ENCODE measurements at places on chromosomes 13 and 19.

GRCh38 chr13:20053016-20053415, 94.5 kb downstream of the ZMYM2 start:
- DNase-seq: no peak

- DNase-seq: no peak
These were observed 2.9 kb upstream of the PCDH8 start for GRCh38 chr13:52851137-52851962.

- no peak for DNase-seq
These were observed 7.9 kb downstream of the SIPA1L3 start for GRCh38 chr19:37914908-37915307.

DNA sequence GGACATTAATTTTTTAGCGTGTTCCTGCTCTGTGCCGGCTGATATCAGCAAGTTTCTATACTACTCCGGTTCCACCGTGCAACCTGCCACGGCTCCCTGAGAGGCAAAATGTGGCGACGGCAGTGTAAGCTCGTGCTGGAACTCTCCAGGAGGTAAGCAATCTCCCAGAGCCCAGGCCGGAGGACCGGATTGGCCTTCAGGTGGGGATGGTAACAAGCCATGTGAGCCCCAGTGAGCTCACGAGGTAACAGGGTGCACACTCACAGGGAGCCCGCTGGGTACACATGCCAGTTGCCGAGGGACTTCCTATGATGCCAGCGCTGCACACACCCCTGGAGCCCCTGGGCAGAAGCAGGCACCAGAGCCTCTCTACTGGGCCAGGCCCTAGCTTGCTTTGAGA, 38.5 kb downstream of the NAXD start:
- DNase-seq: no peak

DNA sequence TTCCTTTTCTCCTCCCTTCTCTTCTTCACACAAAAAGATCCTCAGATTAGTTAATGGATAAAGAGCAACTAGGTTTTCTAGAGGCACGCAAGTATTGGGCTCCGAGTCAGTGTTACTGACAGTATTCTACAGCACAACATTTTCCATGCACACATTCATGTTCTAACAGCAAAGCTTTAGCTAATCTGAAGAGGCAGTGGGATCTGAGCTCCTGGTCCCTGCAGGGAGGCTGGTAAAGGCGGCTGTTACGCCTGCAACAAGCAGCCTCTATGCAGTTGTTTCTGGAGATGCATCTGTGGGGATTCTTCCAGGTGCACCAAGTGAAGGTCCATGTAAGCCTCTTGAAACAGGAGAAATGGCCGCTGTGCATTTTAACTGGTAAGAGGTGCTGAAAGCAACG, 143.8 kb downstream of the EFNB2 start:
- DNase-seq: no peak

DNA sequence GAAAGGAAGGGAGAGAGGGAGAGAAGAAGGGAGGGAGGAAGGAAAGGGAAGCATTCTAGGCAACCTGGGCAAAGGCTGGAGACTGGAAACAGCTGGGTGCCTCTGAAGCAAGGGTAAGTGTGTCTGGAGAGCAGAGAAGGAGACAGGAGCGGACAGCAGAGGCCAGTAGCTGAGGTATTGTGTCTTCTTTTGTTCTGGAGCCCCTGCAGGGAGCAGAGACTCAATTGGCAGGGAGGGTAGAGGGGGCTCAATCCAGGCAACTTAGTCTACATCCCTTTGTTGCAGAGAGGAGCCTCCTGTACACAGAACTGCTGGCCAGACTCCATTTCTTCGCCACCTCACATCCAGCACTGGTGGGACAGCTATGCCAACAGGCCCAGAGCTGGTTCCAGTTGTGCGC, 53.2 kb downstream of the NWD1 start:
- DNase-seq: no peak

- no peak for DNase-seq
These were observed 7.2 kb upstream of the DNAJC15 start for GRCh38 chr13:43016226-43016625.

GRCh38 chr19:17105556-17105955, 30.0 kb downstream of the MYO9B start:
- DNase-seq: no peak

- DNase-seq: no peak
These were observed 111.9 kb downstream of the EFNB2 start for GRCh38 chr13:106423530-106423929.

GRCh38 chr19:16361926-16362325, 37.3 kb downstream of the KLF2 start:
- DNase-seq: no peak

- DNase-seq: no peak
These were observed 763.1 kb upstream of the SLITRK1 start for GRCh38 chr13:84645196-84646012.

DNA sequence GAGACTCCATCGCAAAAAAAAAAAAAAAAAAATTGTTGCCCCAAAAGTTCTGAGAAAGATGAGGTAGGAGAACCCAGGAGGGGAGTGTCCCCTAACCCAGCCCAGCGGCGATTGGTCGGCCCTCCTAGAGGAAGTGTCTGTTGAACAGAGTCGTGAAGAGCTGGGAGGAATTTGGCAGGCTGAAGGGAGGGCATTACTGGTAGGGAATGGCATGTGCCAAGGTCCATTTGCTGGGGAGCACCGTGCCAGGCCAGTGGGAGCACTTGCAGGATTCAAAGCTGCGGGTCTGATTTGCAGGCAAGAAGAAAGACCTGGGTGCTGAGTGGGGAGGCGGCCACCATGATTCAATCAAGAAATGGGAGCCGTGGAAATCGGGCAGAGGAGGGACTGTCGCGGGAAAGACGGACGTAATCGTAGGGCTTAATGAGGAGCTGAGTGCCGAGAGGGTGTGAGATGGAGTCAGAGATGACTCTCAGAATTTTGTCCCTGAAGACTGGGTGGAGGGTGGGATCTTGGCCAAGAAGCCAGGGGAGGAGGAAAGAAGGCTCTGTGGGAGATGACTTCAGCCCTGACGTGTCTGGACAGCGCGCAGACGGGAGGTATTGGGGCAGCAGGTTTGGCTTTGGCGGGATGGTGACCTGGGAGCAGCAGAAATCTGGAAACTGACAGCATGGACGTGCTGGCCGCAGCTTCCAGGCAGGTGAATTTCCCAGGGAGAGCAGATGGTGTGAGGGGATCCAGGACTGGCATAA, 15.4 kb downstream of the CERS4 start:
- no peak for DNase-seq

- DNase-seq: peak; percentile 78
These were observed 84.0 kb downstream of the MZT1 start for GRCh38 chr13:72643311-72643989.

- DNase-seq: no peak
These were observed 33.8 kb downstream of the SERP2 start for GRCh38 chr13:44407379-44407778.

DNA sequence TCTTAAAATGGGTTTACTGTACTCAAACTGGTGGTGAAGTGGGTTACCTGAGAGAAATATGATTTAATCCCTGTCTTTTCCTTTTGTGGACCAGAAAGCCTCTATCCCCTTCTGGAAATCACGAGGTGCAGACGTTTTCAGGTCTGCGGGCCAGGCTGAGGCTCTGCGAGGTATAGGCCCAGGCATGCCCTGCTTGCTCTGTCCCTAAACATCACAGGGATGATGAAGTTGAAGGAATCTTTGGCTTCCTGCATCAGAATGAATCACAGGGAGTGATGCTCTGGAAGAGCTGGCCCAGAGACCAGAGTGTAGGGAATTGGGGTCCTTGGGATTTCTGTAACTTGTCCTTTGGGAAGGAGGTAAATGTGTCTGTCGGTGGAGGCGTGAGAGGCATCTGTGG, 18.4 kb upstream of the CHST8 start:
- DNase-seq: peak; percentile 17

- DNase-seq: peak; percentile 89
These were observed at the start of gene ZNF577 for GRCh38 chr19:51887522-51888498. Gene ZNF577, minus strand, starts transcription at chr19:51887951. Its CDS starts 7,569 bp downstream, at chr19:51880382.

DNA sequence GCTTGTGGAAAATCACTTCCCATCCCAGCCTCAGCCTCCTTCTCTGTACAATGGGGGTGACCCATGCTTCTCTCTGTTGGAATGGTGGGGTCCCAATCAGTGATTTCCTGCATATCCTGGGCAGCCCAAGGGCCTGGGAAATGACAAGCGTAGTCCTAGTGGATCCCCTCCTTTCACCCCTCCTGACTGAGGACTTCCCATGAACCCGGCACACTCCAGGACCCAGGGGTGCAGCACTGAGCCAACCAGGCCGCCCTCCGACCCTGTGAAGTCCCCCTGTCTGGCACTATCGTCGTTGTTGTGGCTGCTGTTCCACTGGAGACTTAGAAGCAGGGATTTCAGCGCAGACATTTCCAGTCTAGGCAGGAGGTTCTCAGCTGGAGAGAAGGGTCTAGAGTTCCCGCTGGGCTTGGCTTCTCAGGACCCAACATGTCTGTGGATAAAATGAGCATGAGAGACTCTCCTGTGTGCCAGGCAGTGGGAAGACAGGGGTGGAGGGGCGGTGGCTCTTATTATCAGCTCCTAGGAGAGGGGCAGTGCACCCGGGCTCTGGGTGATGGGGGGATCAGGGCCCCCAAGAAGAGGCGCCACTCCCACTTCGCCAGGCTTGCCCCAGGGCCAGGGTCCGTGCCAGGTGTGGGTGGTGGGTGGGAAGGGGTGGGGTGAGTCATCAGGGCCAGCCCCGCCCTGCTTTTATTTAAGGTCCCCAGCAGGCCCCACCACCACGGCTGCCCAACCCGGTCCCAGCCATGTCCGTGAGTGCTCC, at the start of gene LGALS7B:
LGALS7B (plus strand) TSS at position 723 of the 766 bp plus-strand sequence; CDS start at position 750, 27 bp downstream.
- no peak for DNase-seq

DNA sequence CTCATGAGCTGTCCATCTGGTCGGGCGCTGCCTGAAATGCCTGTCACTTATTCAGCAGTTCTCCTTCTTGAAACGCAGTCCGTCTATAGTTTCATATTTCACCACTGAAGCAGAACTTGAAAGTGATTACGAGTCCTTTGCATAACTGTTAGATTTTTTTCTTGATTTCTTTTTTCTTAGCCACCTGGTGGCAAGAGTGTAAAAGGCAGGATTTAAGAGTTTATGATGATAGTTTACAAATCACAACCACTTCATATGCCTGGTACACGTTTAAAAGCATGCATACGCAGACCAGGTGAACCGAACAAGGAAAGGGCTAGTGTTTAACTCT, 45.8 kb downstream of the GGACT start:
- DNase-seq: no peak

DNA sequence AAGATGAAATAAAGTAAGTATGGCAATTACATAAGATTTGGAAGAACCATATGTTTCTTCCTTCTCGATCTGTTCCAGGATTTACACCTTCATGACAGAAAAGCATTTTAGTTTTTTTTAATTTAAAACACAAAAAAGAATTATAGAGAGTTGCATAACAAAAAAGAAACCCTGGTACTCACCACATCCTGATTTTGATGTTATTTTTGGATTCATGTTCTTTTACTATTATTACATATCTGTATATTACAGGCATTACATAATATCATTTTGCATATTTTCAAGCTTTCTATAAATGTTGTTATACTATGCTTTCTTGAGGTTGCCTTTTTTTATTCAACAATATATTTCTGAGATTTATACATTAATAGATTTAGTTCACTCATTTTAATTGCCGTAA, 6.7 kb upstream of the KATNAL1 start:
- no peak for DNase-seq

DNA sequence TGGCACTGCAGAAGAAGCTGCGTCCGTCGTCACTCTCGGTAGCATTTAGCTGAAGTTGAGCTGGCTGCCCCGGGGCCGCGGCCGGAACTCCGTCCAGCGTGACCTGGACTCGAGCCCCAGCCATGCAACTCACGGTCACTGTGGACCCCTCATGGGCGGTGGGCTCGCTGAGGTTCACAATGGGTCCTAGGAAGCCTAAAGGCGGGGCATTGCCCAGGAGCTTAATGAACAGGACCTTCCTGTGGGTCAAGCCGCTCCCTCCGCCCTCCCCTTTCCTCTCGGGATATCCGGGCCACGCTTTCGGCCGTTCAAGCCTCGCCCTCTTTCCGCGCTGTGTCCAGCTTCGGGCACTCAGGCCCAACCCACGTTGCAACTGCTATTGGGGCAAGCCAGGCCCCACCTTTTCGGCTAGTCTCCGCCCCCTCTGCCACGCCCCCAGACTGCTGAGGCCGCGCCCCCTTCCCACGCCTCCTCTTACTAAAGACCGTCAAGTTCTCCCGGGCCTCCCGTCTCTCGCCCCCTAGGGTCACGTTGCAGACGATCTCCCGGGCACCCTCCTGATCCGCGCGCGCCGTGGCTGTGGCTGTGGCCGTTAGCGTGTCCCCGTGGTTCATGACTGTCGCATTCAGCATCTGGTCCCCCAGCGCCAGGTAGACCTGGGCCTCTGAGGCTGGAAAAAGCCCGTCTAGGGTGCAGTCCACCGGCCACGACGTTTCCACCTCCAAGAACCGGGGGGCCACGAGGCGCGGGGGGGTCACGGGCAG, 1.4 kb upstream of the RAVER1 start:
- DNase-seq: peak; percentile 77

DNA sequence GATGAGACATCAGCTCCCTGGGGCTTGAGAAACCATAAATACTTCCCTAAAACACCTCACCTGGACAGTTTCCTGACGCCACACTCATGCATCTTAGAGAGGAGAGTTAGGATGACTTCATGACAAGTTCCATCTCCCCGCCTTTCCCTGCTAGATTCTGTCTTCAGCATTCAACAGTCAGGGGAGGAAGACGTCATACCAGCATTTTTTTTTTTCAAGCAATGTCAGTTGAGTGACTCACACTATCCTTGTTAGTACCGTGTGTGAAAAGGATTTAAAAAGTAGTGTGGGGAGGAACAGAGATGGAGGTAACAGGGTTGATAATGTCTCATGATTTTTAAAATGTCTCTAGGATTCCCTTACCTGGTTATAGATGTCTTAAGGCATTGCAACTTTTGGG, at the start of gene OR7D2:
OR7D2 (plus strand) TSS at position 79 of the 400 bp plus-strand sequence. CDS start 6,803 bp downstream, outside the sequence.
- DNase-seq: no peak

DNA sequence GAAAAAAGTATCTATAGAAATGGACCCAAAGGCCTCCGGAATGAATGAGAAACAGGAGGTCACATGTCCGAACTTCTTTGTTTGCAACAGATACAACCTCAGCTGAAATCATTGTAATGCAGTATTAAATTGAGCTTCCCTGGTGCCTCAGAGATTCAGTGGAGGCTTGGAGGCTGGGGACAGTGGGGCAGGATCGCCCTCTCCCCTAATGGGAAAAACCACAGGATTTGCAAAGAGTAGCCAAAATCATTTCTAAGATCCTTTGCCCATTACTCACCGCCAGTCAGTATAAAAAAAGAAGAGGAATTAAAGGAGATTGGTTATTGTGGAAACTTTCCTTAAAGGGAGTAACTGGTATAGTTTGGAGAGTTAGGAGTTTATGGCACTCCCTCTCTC, 30.4 kb upstream of the IRS2 start:
- DNase-seq: no peak

GRCh38 chr19:3480383-3481091, at the start of gene SMIM24:
Gene SMIM24, minus strand, starts transcription at chr19:3480525. Its CDS starts 62 bp downstream, at chr19:3480463.
- no peak for DNase-seq
